Stomach (tissue), 19 donors: ENCODE measurements at places on chromosomes 16 and 17. TPM values are rescaled to one million over a fixed set of nuclear protein-coding genes. Genes with fewer than 3 reads are reported as not detected.

DNA sequence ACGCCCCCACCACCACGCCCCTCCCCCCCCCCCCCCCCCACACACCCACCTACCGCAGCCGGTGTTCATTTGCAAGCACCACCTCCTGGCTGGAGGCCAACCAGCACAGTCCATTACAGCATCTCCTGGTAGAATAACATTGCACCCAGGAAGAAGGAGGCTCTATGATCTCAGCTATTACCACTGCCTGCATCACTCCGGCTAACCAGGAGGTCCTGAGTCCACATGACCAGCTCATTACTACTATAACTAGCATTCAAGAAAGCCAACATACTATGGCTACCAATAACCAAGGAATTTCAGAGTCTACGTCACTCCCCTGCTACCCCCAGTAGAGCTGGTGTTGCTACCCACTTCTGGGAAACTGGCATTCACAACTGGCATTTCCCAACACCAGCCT, 81.1 kb upstream of the ALOX12 start:
- no peaks in the 10 kb centered on the region for H3K27me3 ChIP-seq
- no peak overlapping the region for H3K4me3 ChIP-seq
- H3K27ac ChIP-seq = no peak overlapping the region
- no peak for DNase-seq

CAVIN1 gene
- 244 TPM for total RNA-seq

DNA sequence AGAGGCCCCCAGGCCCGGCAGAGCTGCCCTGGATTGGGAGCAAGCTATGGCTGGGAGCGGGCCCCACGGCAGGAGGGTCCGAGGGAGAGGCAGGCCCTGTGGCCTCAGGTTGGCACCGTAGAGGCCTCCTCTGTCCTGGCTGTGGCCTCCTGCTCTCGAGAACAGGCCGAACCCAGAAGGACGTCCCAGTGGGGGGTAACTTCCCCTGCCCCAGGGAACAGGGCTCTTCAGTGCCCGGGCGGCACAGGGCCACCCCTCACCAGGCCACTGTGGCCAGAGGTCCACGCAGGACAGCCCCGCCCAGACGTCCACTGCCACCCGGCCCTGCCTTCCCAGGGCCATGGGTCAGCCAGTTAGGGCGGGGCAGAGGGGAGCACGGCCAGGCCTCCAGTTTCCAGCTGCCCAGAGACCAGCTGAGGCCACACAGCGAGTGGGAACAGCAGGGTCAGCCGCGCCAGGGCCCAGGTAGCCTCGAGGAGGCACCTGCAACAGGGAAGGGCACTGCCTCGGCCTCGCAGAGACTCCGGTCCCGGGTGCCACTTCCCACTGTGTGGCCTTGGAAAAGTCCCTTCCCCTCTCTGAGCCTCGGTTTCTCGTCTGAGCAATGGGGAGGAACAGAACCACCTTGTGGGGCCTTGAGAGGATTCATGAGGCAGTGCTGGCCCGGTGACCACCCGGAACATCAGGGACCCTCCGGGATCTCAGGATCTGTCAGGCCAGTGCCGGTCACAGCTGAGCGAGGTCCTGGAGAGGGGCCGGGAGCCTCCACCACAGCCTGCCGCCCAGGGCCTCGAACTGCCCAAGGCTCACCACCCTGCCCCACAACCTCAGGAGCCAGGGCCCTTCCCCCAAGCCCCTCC, 32.0 kb downstream of the ZNF469 start:
- DNase-seq = no peak
- no peak overlapping the region for H3K4me3 ChIP-seq
- no peaks in the 10 kb centered on the region for H3K27me3 ChIP-seq
- H3K4me1 ChIP-seq = no peaks in the 10 kb centered on the region

DNA sequence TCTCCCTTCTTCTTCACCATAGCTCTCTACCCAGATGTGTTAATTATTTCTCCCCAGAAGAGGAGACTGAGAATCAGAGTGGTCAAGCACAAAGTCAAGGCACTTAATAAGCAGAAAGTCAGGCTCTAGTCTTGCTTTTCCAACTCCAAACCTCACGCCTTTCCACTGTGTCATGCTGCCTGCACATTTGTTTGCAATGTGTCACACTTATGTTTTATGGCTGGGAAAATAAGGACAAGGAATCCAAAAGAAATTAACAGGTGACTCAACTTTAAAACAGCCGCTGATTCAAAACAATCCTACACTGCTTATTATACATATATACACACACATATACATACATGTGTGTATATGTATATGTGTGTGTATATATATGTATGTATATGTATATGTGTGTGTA, 255.7 kb upstream of the DYNLRB2 start:
- no peak for DNase-seq
- no peaks in the 10 kb centered on the region for H3K27me3 ChIP-seq
- H3K4me3 ChIP-seq = no peak overlapping the region
- H3K36me3 ChIP-seq = no peaks in the 10 kb centered on the region
- no peak overlapping the region for H3K27ac ChIP-seq

DNA sequence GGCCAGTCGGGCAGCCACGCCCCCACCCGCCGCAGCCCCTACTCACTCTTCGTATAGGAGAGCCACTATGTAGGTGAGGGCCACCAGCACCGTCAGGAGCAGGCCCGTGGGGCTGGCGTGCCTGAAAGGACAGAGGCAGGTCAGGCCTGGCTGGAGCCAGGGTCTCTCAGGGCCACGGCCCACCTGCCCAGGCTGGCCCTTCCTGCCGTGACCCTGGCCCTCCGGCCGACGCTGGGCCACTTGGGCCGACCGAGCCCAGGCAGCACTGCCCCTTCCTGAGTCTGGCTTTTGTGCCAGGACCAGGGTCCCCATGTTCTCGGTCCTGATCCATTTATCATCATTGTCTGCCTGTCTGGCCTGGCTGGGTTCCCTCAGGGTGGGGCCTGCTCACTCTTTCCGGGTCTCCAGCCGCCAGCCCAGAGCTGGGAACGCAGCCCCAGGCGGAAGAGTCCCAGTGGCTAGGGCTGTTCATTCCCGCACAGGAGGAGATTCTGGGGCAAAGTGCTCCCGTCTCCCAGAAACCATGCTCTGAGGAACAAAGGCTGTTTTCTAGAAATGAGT, 10.1 kb upstream of the RASD1 start:
- no peak overlapping the region for H3K27ac ChIP-seq
- no peak overlapping the region for H3K4me3 ChIP-seq
- H3K27me3 ChIP-seq = no peaks in the 10 kb centered on the region
- no peak for DNase-seq
- no peaks in the 10 kb centered on the region for H3K36me3 ChIP-seq

FBXW10 gene
- not detected for total RNA-seq

MFSD6L gene
- 4.4 TPM for total RNA-seq

DNA sequence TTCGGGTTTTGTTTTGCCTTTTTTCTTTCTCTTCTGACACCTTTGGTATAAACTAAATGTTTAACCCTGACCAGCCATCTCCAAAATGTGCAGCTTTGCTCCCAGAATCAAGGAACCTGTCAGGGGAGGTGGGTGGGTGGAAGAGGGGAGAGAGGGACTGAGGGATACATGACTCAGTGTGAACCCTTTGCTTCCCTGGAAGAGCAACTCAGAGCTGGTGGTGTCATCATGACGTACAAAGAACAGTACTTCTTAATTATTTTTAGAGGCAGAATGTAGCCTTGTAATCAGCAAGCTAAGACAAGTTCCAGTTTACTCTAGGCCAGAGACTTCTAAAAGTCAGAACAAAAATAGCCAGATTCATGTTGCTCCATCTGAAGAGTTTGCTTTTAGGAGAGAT, 119.6 kb upstream of the HAS3 start:
- no peak overlapping the region for H3K4me3 ChIP-seq
- no peak for DNase-seq
- H3K4me1 ChIP-seq = no peaks in the 10 kb centered on the region
- no peaks in the 10 kb centered on the region for H3K27me3 ChIP-seq

DNA sequence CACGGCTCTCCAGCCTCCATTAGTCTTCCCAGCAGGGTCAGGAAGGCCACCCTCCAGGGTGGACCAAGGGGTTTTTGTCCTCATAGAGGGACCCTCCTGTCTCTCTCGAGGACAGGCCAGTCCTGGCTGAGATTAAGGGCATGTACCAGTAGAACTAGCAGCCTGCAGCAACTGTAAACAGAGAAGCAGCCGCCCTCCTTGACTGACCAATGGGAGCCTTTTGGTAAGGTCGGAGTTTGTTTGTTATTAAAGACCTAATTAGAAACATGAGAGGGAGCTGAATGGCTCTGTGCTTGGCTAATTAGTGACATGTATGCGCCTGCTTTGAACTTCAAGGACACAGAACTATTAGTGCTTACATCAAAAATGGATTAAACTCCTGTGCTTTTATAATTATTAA, 80.0 kb downstream of the CCDC182 start:
- no peaks in the 10 kb centered on the region for H3K36me3 ChIP-seq
- no peaks in the 10 kb centered on the region for H3K27me3 ChIP-seq
- no peak overlapping the region for H3K4me3 ChIP-seq
- peaks cover 7% of the 10 kb centered on the region for H3K4me1 ChIP-seq
- peak overlapping the region; percentile 88 for H3K27ac ChIP-seq

GRCh38 chr17:55072898-55073297, 104.3 kb downstream of the STXBP4 start:
- no peaks in the 10 kb centered on the region for H3K36me3 ChIP-seq
- no peaks in the 10 kb centered on the region for H3K27me3 ChIP-seq
- H3K27ac ChIP-seq = no peak overlapping the region
- no peak overlapping the region for H3K4me3 ChIP-seq
- no peaks in the 10 kb centered on the region for H3K4me1 ChIP-seq

TBC1D3D gene
- total RNA-seq = not detected

DNA sequence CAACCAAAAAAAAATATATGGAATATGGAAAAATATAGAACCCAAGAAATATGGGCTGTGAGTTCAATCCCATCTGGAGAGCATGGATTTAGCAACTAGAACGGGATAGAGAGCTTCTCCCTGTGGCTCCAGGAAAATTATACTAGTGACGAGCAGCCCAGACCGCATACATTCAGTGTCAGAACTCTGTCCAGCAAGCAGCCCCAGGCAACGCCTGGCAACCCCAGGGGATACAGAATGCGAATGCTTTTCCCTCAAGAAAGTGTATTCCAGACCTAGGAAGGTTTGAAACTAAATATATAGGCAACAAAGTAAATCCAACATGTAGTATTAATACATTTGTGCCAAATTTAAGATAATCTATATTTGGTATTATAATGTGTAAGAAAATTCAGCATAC, 13.5 kb upstream of the ASGR2 start:
- H3K27ac ChIP-seq = no peak overlapping the region
- peaks cover 62% of the 10 kb centered on the region for H3K27me3 ChIP-seq
- H3K36me3 ChIP-seq = no peaks in the 10 kb centered on the region
- H3K4me3 ChIP-seq = no peak overlapping the region

- peaks cover 8% of the 10 kb centered on the region for H3K27me3 ChIP-seq
- no peak for DNase-seq
- no peaks in the 10 kb centered on the region for H3K4me1 ChIP-seq
- H3K27ac ChIP-seq = no peak overlapping the region
Measured at GRCh38 chr17:44256671-44257070, 11.3 kb downstream of the SLC4A1 start.

- peaks cover 11% of the 10 kb centered on the region for H3K4me1 ChIP-seq
- H3K36me3 ChIP-seq = no peaks in the 10 kb centered on the region
- H3K27me3 ChIP-seq = peaks cover 32% of the 10 kb centered on the region
- no peak overlapping the region for H3K4me3 ChIP-seq
Measured at GRCh38 chr17:34199932-34200534, 55.1 kb upstream of the CCL2 start.

DNA sequence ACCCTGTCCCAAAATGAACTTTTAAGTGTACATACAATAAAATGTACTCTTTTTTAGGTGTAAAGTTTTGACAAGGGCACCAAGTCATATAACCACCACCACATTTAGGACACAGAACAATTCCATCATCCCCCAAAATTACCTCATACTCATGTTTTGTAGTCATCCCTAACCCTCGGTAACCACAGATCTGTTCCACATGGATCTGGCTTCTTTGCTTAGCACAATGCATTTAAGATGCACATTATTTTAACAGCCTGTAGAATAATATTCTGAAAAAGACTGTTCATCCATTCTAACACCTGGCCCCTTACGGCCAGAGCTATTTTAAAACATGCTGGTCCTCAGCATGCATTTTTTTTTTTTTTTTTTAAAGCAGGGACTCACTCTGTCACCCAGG, 25.2 kb upstream of the CFAP20 start:
- DNase-seq = no peak
- H3K27me3 ChIP-seq = no peaks in the 10 kb centered on the region
- no peaks in the 10 kb centered on the region for H3K36me3 ChIP-seq

GPS2 gene
- total RNA-seq = 55.1 TPM

TSPOAP1 gene
- 68.8 TPM for total RNA-seq

CD300LG gene
- total RNA-seq = 3.7 TPM

LRRC37A gene
- 1.0 TPM for total RNA-seq

DNA sequence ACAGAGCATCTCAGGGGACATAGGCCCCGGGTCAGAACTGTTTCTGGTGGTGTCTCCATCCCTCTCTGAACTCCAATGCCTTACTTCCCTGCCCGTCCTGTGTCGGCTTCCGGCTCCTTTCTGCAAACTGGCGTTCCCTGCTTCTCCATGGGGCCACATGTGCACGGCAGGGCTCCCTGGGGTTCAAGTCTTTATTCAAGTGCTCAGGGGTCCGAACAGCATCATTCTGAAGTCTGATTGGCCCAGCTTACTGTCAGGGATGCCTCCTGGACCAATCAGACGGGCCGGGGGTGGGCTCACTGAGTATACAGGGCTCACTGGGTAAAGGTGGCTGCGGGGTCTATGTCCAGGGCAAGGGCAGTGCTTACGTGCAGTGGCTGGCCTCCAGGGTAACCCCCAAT, 17.1 kb downstream of the C16orf82 start:
- H3K27ac ChIP-seq = no peak overlapping the region
- peaks cover 73% of the 10 kb centered on the region for H3K27me3 ChIP-seq
- no peak overlapping the region for H3K4me3 ChIP-seq
- H3K4me1 ChIP-seq = no peaks in the 10 kb centered on the region
- DNase-seq = no peak

DNA sequence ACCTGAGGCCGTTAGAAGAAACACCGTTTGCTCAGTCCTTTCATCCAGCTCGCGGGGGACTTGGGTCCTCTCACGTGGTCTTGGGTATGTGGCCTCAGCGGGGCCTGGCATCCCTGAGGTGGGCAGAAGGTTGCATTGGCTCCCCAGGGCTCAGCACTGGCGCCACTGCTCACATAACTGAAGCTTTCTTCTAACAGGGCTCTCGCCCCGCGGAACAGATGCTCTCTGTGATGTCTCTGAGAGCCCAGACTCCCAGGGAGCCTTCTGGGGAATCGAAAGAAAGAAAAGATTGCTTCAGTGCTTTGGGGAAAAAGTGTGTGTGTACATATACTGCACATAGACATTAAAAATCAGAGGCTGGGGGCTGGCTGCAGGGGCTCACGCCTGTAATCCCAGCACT, 10.1 kb downstream of the MGRN1 start:
- H3K36me3 ChIP-seq = peaks cover 42% of the 10 kb centered on the region
- DNase-seq = no peak
- no peak overlapping the region for H3K4me3 ChIP-seq
- H3K4me1 ChIP-seq = peaks cover 24% of the 10 kb centered on the region
- no peaks in the 10 kb centered on the region for H3K27me3 ChIP-seq
- no peak overlapping the region for H3K27ac ChIP-seq

- H3K4me1 ChIP-seq = no peaks in the 10 kb centered on the region
- H3K27ac ChIP-seq = no peak overlapping the region
- peaks cover 2% of the 10 kb centered on the region for H3K27me3 ChIP-seq
- no peak overlapping the region for H3K4me3 ChIP-seq
- DNase-seq = no peak
Measured at GRCh38 chr17:8913879-8914278, 46.4 kb upstream of the PIK3R6 start.

ABCC3 gene
- 478 TPM for total RNA-seq
